NCI-H1048 (cell line): ENCODE measurements at places on chromosomes 16 and 17.

GRCh38 chr17:79160980-79161636 is 86.5 kb downstream of the ENGASE start:
- DNase-seq = no peak

DNA sequence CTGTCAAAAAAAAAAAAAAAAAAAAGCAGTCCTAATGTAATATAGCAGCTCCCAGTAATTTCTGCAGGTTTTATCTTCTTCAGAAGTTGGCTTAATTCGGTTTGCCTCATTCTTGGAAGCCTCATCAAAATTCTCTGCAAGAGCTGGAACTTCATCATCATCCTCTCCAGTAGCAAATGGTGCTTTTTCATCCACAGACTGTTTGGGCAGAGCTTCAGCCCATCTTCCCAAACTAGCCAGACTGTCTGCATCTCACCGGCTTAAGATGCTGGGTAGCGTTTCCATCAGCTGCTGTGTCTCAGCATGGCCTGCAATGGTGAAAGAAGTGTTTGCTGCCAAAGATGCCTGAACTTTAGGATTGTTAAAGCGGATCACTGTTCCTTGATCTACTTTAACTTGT is 112.6 kb downstream of the AIPL1 start:
- no peak for DNase-seq

GRCh38 chr17:35213412-35213940 is 19.3 kb upstream of the SLC35G3 start:
- DNase-seq = no peak

DNA sequence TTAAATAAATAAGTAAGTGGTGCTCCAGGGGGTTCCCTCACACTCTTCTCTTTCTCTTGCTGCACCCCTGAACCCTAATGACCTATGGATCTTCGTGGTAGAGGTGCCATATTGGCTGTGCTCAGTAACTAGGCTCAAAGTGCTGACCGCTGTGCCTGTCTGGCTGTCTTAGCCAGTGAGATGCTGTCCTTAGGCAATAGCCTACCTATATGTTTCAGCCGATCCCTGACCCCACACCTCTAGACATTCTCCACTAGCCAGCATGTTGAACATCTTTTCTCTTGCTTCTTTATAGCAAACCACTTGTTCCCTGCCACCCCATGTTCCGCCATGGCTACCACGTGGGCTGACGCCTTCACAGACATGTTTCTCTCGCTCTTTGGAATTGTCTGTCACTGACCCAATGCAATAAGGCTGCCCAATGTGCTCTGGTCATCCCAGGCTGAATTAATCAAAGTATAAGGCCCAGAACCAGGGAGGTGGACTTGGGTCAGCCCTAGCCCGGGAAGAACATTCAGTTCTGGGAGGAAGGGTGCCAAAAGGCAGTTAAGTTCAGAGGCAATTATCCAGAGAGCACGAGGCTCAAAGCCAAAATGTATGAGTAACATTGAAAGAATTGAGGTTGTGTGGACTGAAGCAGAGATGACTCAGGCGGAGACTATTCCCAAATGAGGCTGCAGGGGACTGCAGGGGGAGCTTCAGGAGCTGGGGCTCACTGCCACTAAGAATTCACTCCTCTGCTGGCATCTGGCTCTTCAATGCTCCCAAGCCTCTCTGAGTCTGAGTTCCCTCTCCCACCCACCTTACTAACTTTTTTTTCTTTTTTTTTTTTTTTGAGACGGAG is 28.7 kb upstream of the TNRC6A start:
- no peak for DNase-seq

GRCh38 chr16:4385066-4385788 is 13.6 kb downstream of the VASN start:
- DNase-seq = no peak

- DNase-seq = no peak
Observed at GRCh38 chr16:3799354-3799753, 81.2 kb downstream of the CREBBP start.

DNA sequence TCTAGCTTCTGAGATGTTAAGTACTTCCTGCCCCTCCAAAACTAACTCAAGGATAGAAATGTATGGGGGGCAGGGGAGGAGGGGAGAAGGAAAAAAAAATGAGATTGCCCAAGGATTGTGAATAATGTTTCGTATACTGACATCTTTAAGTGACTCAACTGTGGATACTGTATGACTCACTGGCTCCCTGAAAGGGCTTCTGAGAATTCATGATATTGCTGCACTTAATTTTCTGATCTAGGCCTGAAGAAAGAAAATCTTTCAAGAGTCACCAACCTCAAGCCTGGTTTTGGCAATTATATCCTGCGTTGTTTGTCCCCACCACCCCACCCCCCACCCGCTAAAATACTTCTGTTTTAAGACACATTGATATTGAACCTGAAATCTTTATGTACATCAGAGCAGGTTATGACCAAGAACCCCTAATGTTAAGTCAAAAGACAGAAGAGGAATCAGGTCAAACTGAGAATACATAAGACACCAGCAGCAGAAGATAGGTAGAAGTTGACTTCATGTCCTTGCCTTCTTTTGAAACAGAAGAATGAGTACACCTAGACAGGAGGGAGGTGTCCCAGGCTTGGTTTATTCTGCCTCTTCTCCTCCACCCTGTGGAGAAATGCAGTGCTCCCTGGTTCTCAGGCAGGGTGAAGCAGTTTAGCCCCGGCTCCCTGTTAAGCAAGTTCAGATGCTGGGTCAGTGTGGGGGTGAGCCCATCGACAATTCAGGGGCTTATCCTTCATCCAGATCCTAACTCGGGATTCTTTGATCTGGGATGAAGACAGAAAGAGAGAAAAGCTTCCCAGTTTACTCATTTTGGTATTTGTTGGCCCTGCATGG is 3.3 kb upstream of the FBXL20 start:
- DNase-seq = no peak

GRCh38 chr17:40063187-40063771 is 514 bp downstream of the THRA start:
- DNase-seq = no peak

DNA sequence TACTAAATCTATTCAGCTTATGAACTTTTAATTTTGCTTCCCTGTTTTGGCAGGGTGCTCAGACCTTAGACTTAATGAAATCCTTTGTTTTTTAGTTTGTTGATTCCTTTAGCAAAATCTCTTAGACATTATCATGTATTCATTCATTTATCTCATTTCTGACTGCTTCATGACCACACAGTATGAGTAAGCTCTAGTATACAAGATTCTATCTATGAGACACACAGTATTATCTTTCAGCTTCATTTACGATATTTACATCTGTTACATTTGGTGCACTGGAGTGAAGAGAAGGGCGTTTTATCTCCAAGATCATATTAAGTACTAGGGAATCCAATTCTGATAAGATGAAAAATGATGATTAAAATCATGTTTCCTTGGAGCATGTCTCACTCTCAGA is 448.1 kb upstream of the CA10 start:
- no peak for DNase-seq

DNA sequence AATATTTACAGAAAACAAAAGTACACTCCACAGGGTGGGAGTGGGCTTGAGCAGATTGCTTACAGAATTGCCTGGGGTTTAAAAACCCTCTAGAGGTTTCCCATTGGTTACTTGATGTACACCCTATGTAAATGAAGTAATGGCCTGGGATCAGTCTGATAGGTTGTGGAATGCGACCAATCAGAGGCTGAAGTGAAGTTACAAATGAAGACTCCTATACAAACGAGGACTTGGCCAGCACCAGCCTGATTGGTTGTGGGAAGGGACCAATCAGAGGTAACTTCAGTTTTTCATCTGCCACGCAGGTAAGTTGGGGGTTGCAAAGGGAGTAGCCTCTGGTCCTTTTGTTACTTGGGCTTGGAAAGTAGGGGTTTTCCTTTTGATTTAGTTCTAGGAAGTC is 8.8 kb downstream of the EEF2K start:
- DNase-seq = no peak

DNA sequence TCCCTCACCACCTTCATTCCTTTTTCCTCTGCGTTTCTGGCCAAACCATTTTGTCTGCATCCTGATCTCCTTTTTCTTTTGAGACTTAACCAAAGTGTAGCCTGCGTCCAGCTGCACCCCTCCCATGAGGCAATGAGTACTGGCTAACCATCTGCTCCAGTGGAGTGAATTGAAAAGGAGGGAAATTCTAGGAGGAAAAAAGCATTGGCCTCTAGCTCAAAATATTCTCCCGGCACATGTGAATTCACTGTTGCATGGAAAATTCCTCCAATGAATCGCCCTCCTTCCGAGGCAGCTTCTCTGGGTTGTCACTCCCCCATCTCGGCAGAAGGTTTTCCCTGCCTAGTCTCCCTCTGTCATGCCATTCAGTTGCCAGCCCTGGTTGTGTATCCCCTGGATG is 5.6 kb downstream of the RAP1GAP2 start:
- no peak for DNase-seq

- no peak for DNase-seq
Observed at GRCh38 chr17:39084558-39084957, 66.9 kb downstream of the PLXDC1 start.

DNA sequence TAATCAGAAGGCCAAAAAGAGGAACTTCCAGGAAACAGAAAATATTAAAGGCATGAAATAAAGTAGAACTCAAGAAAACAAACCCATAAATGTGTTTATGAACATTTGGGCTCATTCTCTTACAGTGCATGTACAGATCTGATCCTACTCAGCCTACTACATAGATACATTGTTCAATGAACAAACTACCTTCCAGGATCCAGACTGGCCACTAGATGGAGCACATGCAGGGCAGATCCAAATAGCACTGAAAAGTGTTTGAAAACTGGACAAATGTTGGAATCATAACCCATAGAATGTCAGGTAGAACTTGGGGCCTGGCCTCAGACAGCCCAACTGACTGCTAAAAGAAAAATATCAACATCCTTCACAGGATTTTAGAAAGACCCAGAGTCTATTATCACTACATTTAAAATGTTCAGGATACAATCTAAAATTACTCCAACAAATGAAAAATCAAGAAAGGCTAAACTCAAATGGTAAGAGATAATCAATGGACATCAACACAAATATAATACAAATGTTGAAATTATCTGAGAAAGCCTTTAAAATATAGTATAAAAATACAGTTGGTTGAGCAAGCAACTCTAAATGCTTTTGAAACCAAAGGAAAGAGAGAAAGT is 122.4 kb upstream of the NUDT7 start:
- no peak for DNase-seq

DNA sequence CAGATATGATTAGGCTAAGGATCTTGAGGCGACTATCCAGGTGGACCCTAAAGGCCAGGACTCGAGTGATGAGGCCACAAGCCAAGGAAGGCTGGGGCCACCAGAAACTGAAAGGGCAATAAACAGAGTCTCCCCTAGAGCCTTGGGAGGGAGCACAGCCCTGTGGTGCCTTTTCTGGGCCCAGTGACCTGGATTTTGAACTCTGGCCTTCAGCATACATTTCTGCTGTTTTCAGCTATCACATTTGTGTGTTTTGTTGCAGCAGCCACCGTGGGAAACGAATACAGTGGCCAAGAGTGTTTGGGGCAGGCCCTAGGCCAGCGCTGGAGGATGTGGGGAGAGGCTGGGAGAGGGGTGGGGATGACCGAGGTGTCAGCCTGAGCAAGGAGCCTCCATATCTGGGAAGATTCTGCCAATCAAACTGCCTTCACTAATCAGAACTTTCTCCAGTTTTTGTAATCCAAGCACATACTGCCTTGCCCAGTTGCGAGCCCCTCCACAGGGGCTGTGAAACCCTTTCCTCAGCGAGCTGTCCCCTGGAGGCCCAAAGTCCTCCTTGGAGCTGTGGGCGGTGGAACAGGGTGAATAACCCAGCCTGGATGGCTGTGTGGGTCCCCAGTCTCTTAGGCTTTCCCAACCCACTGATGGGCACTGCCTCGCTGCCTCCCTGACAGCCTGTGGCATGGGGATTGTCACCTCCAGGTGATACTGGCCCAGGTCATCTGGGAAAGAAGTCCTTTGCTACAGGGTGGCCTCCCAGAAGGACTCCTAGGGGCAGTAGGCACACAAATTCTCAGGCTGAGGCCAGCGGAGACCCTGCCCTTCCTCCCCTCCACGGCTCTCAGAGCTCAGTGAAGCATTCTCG is 16.8 kb downstream of the B9D1 start:
- no peak for DNase-seq

- DNase-seq = no peak
Observed at GRCh38 chr17:82694647-82695046, 3.9 kb downstream of the RAB40B start.

- no peak for DNase-seq
Observed at GRCh38 chr16:85266857-85267256, 154.6 kb upstream of the CIBAR2 start.
